KG1 (cell line): ENCODE measurements at places on chromosomes 7 and 10.

DNA sequence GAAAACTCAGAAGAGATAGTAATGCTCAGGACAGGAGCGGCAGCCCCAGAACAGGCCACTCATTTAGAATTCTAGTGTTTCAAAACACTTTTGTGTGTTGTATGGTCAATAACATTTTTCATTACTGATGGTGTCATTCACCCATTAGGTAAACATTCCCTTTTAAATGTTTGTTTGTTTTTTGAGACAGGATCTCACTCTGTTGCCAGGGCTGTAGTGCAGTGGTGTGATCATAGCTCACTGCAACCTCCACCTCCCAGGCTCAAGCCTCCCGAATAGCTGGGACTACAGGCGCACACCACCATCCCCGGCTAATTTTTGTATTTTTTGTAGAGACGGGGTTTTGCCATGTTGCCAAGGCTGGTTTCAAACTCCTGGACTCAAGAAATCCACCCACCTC lies 65.9 kb upstream of the CAPZA2 start:
- no peak for DNase-seq

- DNase-seq, result peak; percentile 57
These were observed 169.5 kb downstream of the SNX13 start for GRCh38 chr7:17770710-17771375.

GRCh38 chr7:12715372-12716133 lies 28.1 kb downstream of the ARL4A start:
- no peak for DNase-seq

- no peak for DNase-seq
These were observed 29.0 kb downstream of the CUL1 start for GRCh38 chr7:148727501-148728278.

GRCh38 chr7:13307040-13307439 lies 619.6 kb downstream of the ARL4A start:
- no peak for DNase-seq

DNA sequence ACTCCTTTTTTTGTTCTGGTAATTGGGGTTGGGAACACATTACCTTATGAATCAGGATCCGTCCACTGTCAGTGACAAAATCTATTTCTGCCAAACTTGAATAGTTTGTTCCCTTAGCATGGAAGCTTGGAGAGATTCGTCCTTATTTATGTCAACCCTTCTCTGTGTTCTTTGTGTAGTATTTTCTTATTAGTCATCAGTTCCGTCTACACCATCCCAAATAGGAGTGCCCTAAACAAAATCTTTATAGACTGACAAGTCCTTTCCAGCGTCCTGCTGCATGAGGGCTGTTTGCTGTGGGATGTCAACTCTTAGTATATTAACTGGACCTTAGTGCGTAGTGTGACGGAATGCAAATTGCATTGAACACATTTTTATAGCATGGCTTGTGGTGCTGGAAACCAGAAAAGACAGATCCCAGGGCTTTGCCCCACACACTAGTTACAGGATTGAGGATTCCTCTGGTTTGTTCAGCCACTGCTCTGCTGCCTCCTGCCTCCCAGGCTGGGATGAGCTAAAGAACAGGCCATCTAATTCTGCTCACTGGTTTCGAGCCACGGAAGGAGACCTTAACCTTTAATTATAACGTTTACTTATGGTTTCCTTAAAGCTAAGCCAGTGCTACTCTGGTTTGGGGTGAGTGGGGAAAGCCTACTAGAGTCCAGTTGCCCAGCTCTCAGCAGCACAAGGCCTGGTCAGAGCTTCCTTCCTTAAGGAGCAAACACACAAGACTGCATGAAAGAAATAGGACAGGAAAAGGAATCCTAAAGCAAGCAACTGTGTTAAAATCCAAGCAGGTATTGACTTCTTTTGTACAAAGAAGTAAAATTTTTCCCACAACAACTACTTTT lies 194.4 kb downstream of the CCSER2 start:
- no peak for DNase-seq

GRCh38 chr10:97948822-97949221 lies 81.6 kb downstream of the CRTAC1 start:
- no peak for DNase-seq

GRCh38 chr10:112082120-112082519 lies 101.4 kb downstream of the GPAM start:
- no peak for DNase-seq
